ENCODE measurements at places on chromosomes 12 and 14.

DNA sequence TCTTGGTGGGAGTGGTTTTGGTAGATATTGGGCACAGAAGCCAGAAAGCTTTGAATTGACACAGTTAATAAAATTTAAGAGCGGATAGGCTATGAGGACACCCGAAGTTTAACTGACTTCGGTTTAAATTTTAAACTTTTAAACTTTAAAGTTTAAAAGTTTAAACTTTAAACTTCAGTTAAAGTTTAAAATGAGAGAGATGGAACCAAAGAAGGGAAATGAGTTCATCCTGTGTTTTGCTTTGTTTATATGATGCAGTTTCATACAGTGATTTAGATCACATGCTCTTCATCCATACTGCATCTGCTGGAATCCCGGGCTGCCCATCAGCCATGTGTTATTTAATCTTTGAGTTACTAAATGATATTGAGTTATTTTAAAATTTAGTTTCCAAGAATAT, 27.2 kb upstream of the LRRK2 start:
- DNase-seq = no peak

DNA sequence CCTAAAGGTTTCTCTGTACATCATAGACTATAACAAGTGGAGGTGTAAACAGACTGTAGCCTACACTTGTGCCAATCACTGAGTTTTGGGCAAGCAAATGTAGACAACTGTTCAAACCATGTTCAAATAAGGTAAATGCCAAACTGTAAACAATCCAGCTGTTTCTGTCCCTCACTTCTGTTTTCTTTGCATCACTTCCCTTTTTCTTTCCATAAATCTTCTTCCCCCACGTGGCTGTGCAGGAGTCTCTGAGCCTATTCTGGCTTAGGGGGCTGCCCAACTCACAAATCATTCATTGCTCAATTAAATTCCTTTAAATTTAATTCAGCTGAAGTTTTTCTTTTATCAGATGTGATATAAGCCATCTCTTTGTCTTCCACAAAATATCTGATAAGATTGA, 65.1 kb upstream of the CPM start:
- DNase-seq = no peak

DNA sequence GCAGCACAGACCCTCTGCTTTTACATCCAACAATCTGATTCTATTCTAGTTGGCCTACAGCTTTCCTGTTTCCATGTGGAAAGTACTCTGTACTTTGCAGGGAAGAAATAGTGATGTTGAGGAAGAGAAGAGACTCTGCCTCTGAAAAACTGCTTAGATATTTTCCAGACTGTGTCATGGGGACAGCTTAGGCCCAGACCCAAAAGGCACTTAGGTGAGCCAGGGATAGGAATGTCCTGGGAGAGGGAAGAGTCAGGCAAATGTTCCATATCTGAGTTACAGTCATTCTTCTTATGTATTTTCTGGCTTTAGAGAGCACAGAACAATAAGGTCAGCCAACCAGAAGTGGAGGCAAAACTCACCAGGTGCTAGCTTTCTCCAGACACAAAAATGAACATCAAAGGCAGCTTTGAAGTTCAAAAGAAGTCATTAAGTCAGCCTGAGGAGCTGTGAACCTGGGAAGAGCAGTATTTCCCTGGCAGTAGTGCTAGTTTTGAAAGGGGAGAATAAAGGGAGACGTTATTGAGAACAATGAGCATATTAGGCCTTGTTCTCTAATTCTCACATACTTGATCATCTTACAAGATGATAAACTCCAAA, 199.7 kb upstream of the LMNTD1 start:
- DNase-seq = no peak

GRCh38 chr14:38366374-38366773, 110.5 kb upstream of the CLEC14A start:
- no peak for DNase-seq

DNA sequence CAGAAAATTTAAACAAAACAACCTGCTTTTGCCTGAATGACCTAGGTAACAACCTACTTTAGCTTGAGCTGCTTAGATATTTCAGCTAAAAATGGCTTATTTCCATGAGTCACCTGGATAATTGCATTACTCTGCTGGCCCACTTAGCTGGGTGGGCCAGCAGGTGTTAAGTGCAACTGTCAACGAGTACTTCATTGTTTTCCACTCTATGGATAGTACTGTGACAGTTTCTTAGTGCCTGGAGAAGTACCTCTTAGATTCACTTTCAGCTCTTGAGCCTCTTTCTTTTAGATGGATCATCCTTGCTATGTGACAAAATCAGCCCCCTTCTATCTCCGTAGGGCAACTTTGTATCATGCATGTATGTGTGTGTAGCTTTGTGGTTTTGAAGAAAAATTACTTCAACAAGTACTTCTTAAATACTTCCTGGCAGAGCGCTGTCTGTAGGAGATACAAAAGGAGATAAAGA, 368.2 kb upstream of the ATP2B1 start:
- DNase-seq = no peak

- DNase-seq = no peak
Measured at GRCh38 chr12:65209655-65210043, 40.3 kb downstream of the LEMD3 start.

DNA sequence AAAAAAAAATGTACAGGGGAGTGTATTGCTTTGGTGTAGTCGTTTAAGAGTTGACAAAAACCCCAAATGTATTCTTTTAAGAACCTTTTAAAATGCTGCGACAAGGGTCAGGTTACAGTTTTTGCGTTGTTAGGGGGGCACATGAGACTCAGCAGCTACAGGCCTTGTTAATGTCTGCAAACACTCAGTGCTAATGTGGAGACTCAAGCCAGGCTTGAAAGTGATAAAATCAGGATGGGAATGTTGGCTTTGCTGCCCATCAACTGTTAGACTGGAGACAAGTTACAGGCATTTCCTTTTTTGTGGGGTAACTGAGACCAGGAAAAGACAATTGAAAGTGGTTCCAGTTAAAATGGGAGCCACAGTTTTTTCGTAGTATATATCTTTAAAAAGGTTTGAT, 84.8 kb downstream of the PRKCH start:
- no peak for DNase-seq
